Epithelial cell of proximal tubule (primary cell): ENCODE measurements at places on chromosomes 11 and 22. TPM values are rescaled to one million over a fixed set of nuclear protein-coding genes. Genes with fewer than 3 reads are reported as not detected.

Gene TTC17
- total RNA-seq, result 24.5 and 32.6 TPM in 2 replicates

Gene RIMBP3C
- 0.12 TPM in 1 of 2 replicates, not detected in the other for total RNA-seq

Gene SEC14L3
- not detected in 2 replicates for total RNA-seq

Gene HSPB2
- 0.29 TPM in 1 of 2 replicates, not detected in the other for total RNA-seq

Gene FEN1
- total RNA-seq, result 70.6 and 120 TPM in 2 replicates

Gene C11orf42
- not detected in 2 replicates for total RNA-seq

Gene HEPACAM
- under 0.01 TPM in 1 of 2 replicates, not detected in the other for total RNA-seq

Gene UBQLNL
- 0.06 TPM in 1 of 2 replicates, not detected in the other for total RNA-seq

Gene ADORA2A
- 0.36 TPM in 1 of 2 replicates, not detected in the other for total RNA-seq

Gene MAP6
- total RNA-seq, result 1.1 and 1.8 TPM in 2 replicates

Gene OR5P2
- not detected in 2 replicates for total RNA-seq

Gene APOA4
- not detected in 2 replicates for total RNA-seq

Gene CHADL
- 0.87 and 1.3 TPM in 2 replicates for total RNA-seq

Gene OR2AG1
- total RNA-seq, result not detected in 2 replicates

Gene SLC22A25
- not detected in 2 replicates for total RNA-seq

Gene FZD4
- 3.2 and 4.7 TPM in 2 replicates for total RNA-seq

Gene SEPTIN5
- total RNA-seq, result 3.7 and 3.9 TPM in 2 replicates

Gene OR4C6
- not detected in 2 replicates for total RNA-seq

Gene DDX25
- total RNA-seq, result 0.14 TPM in 1 of 2 replicates, not detected in the other

Gene DGCR6
- 1.1 and 2.8 TPM in 2 replicates for total RNA-seq
